ENCODE measurements at places on chromosomes 2 and 18.

DNA sequence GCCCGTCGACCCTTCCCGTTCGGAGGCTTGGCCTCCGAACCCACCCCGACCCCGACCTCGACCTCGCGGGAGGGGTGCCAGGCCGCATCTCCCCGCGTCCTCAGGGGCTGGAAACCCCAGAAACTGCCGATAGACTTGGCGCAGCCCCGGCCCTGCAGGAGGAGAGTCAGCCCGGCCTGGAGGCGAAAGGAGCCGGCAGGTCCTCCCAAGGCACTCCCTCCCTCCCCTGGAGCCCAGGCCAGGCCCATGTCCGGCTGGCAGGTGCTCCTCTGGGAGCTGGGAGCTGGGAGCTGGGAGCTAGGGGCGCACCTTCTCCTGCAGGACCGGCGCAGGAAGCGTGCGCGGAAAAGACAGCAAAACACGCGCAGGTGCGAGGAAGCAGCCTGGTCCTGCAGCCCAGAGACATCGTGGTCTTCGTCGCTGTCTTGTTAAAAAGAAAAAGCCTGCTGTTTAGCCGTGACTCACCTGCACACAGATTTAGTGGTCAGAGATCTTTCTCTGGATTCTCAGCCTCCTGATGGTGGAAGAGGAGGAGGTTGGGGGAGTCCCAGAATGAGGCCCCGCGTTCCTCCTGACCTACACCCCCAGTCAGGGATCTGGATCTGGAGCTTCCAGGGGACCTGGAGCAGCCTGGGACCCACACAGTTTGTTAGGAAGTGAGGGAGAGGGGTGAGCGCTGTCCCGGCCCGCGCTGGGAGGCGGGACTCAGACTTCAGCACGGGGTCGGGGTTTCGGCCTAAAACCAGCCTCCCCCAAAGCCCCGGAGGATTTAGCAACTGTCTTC lies 660 bp upstream of the MBP start:
- H3K27me3 ChIP-seq, result no peaks in the 10 kb centered on the region
- peaks cover 21% of the 10 kb centered on the region for H3K36me3 ChIP-seq
- H3K4me1 ChIP-seq, result peaks cover 38% of the 10 kb centered on the region
- H3K27ac ChIP-seq, result peak overlapping the region; percentile 89

DNA sequence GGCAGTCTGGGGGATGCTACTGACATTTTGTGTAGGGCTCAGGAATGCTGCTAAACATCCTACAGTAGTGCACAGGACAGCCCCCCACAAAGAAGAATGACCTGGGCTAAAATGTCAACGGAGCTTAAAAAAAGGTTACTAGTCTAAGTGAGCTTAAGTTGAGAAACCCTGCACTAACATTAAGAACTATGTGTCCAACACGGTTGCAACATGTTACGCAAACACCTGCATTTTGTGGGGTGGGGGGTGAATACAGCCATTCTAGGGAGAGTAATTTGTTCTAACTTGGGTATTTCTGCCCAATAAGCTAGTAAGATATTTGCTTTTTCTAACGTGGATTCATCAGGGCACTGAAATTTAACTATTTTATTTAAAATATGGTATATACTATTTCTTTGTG lies 57.9 kb downstream of the SLC8A1 start:
- DNase-seq, result no peak
- H3K36me3 ChIP-seq, result no peaks in the 10 kb centered on the region
- no peaks in the 10 kb centered on the region for H3K4me1 ChIP-seq
- no peaks in the 10 kb centered on the region for H3K27me3 ChIP-seq

DNA sequence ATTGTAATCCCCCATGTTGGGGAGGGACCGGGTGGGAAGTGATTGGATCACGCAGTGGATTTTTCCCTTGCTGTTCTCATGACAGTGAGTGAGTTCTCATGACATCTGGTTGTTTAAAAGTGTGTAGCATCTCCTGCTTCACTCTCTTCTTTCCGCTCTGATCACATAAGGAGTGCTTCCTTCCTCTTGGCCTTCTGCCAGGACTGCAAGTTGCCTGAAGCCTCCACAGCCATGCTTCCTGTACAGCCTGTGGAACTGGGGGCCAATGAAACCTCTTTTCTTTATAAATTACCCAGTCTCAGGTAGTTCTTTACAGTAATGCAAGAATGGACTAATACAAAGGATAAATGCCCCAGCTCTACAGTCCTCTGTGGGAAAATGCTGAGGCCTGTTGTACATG lies 437.5 kb upstream of the NXPH2 start:
- no peaks in the 10 kb centered on the region for H3K27me3 ChIP-seq
- H3K36me3 ChIP-seq, result no peaks in the 10 kb centered on the region
- no peaks in the 10 kb centered on the region for H3K4me1 ChIP-seq
- H3K27ac ChIP-seq, result no peak overlapping the region
- H3K4me3 ChIP-seq, result no peak overlapping the region
- DNase-seq, result no peak

GRCh38 chr2:223214394-223215253 lies 162.6 kb downstream of the KCNE4 start:
- no peak overlapping the region for H3K27ac ChIP-seq
- DNase-seq, result no peak
- no peaks in the 10 kb centered on the region for H3K4me1 ChIP-seq
- H3K27me3 ChIP-seq, result no peaks in the 10 kb centered on the region

- H3K27ac ChIP-seq, result no peak overlapping the region
- H3K4me3 ChIP-seq, result no peak overlapping the region
- no peaks in the 10 kb centered on the region for H3K27me3 ChIP-seq
- H3K36me3 ChIP-seq, result peaks cover 31% of the 10 kb centered on the region
- DNase-seq, result no peak
Observed at GRCh38 chr2:181264001-181264400, 193.2 kb upstream of the ITGA4 start.

- H3K4me3 ChIP-seq, result peak overlapping the region; percentile 64
- peaks cover 5% of the 10 kb centered on the region for H3K36me3 ChIP-seq
- peak overlapping the region; percentile 100 for H3K27ac ChIP-seq
- no peaks in the 10 kb centered on the region for H3K27me3 ChIP-seq
Observed at GRCh38 chr2:43131051-43131889, 95.1 kb downstream of the ZFP36L2 start.

GRCh38 chr18:65587491-65587890 lies 163.3 kb upstream of the CDH7 start:
- H3K27me3 ChIP-seq, result no peaks in the 10 kb centered on the region
- H3K4me1 ChIP-seq, result no peaks in the 10 kb centered on the region
- no peak for DNase-seq
- H3K36me3 ChIP-seq, result no peaks in the 10 kb centered on the region
- no peak overlapping the region for H3K4me3 ChIP-seq

DNA sequence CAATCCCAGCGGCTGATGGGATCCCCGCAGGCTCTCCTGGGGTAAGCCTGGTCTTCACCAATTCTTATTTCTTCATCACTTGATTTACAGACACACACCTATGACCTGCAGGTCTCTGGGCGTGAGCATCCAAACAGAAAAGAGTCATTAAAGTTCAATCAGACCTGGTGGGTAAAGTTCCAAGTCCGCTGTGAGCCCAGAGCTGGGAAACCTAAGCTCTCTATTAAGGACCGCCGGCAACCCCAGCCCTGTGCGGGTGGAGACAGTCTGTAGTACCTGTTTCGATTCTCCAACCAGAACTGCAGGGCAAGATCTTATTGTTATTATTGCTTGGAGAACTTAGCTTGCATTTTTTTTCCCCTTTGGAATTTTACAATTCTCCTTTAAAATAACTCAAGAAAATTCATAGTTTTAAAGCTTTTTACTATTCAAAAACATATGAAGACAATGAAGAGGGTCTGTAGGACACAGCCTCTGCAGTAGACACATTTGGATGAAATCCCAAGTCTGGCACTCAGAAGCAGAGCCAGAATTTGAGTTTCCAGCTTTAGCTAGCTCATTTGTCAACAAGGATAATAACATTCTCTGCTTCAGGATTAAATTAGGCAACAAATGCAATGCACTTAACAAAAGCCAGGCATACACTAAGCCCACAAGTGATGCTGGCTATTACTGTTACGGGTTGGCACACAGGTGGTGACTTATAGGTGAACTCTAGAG lies 376.4 kb downstream of the INSIG2 start:
- H3K36me3 ChIP-seq, result no peaks in the 10 kb centered on the region
- DNase-seq, result no peak
- H3K27me3 ChIP-seq, result peaks cover 5% of the 10 kb centered on the region

DNA sequence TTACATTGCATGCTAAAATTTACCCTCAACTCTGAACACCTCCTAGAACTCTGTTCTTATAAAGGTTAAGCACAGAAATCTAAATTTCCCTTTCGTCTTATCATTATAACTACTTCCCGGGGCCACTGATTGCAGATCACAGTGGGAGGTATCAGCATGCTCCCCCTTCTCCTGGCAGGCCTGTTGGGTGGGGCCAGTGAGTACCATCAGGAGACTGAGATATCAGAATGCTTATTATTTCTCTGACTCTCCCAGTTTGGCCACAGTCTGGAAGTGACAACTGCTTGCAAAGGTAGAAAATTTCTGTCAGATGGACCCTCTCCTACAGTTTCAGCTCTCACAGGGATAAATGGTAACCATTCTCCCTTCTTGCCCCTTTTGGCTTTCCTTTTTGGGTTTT lies 62.6 kb downstream of the DSEL start:
- no peak overlapping the region for H3K4me3 ChIP-seq
- H3K27ac ChIP-seq, result no peak overlapping the region
- no peak for DNase-seq
- peaks cover 13% of the 10 kb centered on the region for H3K4me1 ChIP-seq
- no peaks in the 10 kb centered on the region for H3K27me3 ChIP-seq
- H3K36me3 ChIP-seq, result peaks cover 4% of the 10 kb centered on the region

DNA sequence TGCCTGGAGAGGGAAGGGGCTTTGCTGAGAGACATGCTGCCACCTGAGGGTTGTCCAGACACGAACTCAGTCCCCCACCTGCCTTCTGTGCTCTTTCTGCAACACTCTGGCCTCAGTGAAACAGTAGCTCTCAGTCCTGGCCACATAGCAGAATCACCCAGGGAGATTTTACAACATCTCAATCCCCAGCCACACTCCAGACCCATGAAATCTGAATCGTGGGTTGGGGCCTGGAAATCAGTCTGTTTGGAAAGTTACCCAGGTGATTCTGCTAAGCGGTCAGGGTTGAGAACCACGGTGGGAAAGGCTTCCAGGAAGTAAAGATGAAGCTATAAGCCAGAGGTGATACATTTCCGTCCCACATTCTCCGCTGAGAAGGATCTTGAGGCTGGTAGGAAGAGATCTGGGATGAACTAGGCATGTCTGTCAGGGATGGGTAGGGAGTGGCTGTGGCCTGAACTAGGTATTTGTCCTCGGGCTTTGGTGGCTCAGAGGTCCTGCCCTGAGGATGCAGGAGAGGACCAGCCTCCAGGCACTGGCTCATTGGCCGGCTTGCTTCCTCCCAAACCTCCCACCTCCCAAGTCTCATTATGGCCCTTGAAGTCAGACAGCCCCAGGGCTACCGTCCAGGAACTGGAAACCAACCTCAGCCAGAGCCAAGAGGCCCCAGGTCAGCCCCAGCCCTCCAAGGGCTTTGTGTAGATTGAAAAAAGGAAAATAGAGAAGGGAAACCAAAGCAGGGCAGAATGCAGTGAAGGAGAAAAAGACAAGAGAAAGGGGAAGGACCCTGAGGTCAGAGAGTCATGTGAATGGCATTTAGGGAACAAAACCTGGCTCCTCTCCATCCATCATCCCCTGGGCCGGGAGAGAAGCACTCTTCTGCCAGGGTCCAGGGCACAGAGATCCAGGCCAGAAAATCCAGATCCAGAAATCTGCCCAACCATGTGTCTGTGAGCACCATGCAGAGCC lies 119.6 kb downstream of the ZFP36L2 start:
- H3K27ac ChIP-seq, result no peak overlapping the region
- DNase-seq, result no peak
- H3K4me3 ChIP-seq, result no peak overlapping the region
- H3K36me3 ChIP-seq, result peaks cover 25% of the 10 kb centered on the region
- no peaks in the 10 kb centered on the region for H3K27me3 ChIP-seq

DNA sequence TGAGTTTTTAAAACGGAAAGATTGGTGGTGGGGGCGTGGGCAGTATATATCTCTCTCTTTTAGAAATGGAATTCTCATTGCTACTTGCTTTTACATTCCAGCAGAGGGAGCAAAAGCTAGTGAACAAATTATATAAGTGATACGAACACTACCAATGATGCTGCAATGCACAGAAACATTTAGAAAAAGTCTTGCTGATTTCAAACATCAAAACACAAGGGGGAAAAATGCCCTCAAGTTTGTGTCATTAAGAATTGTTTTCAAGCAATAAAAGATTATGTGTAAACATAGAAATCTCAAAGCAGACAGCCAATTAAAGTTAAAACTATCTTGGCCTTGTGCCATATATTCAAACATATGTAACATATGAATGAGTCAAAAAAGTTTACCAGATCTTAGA lies 296.3 kb upstream of the KCNJ3 start:
- H3K36me3 ChIP-seq, result no peaks in the 10 kb centered on the region
- no peaks in the 10 kb centered on the region for H3K4me1 ChIP-seq
- no peak overlapping the region for H3K27ac ChIP-seq
- no peaks in the 10 kb centered on the region for H3K27me3 ChIP-seq

- H3K4me3 ChIP-seq, result no peak overlapping the region
- peaks cover 3% of the 10 kb centered on the region for H3K27me3 ChIP-seq
- no peaks in the 10 kb centered on the region for H3K4me1 ChIP-seq
Observed at GRCh38 chr2:2018713-2019410, 274.5 kb upstream of the PXDN start.

- peaks cover 50% of the 10 kb centered on the region for H3K4me1 ChIP-seq
- H3K27me3 ChIP-seq, result no peaks in the 10 kb centered on the region
- no peak overlapping the region for H3K4me3 ChIP-seq
- H3K27ac ChIP-seq, result no peak overlapping the region
Observed at GRCh38 chr2:27077231-27077630, 1.2 kb upstream of the EMILIN1 start.

DNA sequence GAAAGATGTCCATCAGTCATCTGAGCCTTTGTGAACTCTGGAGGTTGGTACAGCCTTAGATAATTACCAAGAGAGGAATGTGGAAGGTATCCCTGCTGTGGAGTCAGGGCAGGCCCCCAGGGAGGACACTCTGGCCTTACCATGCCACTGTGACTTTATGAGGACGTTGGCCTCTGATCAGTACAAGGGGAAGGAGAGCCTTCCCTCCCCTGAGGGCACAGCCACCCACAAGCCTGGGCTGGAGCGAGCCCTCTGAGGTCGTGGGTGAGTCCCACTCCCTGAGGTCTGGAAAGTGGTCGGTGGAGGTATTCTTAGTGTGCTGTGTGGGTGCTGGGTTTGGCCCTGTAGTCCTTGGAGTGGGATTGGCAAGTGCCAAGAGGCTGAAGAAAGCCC lies 91.6 kb downstream of the STPG4 start:
- peaks cover 3% of the 10 kb centered on the region for H3K36me3 ChIP-seq
- no peaks in the 10 kb centered on the region for H3K27me3 ChIP-seq
- H3K4me1 ChIP-seq, result no peaks in the 10 kb centered on the region
- no peak for DNase-seq
- no peak overlapping the region for H3K27ac ChIP-seq

GRCh38 chr2:79219383-79219988 lies 59.9 kb upstream of the REG3A start:
- no peaks in the 10 kb centered on the region for H3K27me3 ChIP-seq
- H3K4me3 ChIP-seq, result no peak overlapping the region
- H3K27ac ChIP-seq, result no peak overlapping the region
- no peaks in the 10 kb centered on the region for H3K4me1 ChIP-seq

All from activated naive CD8-positive, alpha-beta T cell treated with anti-CD3 and anti-CD28 coated beads, Interleukin-2, amount 10 ng/mL, durations not matched to agents 7 days and 5 days (primary cell).